Progenitor cell of endocrine pancreas (in vitro differentiated cells): ENCODE measurements at places on chromosomes 3 and 15.

DNA sequence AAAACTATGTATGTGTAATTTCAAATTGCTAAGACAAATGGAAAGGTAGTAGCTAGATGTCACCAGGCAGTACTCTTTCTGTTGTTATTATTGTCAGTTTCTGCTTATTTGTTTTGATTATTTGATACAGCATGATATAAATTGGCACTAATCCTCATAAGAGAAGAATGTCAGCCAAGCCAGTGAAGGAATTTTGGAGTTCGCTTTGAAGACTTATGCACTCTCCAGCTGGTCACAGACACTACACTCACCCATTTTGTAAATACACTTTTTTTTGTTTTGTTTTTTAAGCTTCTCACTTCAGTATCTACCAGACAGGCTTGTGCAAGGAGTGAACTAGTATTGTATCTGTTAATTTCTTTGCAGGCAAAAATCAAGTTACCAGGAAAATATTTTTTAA is 180.2 kb upstream of the TTC14 start:
- DNase-seq: no peak

GRCh38 chr15:31106495-31107300 is 5.2 kb upstream of the TRPM1 start:
- DNase-seq: no peak

DNA sequence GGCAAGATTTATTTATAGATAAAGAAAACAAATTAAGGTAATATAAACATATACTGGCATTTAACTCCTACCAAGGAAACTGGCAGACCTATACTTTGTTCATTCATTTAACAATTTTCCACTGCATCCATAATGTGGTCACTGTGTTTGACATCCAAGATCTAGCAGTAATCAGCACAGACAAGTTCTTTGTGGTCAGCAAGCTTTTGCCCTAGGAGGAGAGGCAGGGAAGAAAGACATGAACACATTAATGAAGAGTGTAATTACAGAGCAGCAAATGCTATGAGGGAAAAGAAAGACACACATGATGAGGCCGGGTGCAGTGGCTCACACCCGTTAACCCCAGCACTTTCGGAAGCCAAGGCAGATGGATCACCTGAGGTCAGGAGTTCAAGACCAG is 34.4 kb downstream of the SUCLG2 start:
- no peak for DNase-seq

- DNase-seq: no peak
These were observed 34.1 kb downstream of the WHAMM start for GRCh38 chr15:82843566-82843965.

DNA sequence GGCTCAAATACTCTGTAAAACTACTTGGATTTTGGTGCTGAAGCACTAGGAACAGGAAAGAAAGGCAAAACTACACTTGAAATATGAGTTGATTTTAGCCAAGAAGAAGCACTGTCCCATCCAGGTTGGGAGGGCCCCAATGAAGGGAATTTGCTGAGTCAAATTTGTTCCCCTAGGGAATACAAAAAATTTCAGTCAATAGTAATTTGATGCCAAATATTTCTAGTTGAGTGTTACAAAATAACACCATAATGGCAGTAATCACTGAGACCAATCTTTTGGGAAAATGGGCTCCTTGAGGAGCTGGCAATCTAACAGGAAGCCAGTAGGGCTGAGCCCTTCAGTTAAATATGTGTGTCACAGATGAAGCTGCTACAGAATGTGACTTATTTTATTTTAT is 896.9 kb downstream of the DIPK2A start:
- DNase-seq: no peak

DNA sequence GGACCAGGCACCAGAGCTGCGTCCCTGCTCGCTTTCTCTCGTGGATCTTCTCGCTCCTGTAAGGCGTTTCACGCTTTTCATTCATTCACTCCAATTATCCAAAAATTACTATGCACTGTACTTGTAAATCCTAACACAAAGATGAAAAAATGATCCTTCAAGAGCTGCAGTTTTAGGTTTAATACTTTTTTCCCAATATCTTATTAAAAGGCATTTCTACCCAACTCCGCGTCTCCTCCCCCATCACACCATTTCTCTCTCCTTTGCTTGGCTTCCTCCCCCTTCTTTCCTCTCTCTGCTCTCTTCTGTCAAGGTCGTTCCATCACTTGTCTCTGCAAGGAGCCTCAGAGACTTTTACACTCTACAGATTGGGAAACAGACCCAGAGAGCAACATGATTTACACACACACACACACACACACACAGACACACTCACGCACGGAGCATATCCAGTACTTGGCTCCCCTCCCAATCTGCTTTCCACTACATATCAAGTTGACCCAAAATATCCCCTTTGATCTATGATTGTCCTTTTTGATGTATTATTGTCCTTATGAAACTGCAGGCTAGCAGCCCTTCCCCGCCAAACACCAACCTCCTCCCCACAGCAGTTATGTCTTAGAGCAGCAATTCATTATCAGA is 479 bp upstream of the CLDN1 start:
- DNase-seq: no peak

DNA sequence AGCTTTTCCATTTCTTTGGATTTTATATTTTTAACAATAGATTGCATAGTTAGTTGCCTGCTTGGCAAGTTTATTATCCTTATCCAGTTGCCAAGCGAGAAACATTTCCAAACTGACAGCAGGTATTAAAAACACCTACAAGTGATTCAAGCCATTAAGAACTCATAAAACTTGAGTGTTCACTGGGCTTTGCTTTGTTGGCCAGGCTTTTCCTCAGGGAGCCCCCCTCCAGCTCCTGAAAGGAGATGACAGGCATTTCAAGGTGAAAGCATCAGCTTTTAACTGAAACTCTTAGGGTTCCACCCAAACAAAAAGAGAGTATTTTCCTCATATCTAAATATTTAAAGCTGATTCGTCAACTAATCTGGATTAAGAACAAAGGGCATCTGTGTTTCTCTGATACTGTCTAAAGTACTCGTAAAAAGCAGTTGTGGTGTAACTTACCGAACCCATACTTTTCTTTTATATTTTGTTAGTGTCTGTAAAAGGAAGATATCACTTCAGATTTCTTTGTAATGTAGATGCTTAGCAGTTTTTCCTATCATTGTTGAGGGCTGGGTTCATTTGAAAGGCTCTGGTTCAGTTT is 363.4 kb downstream of the OTOL1 start:
- DNase-seq: no peak
